ENCODE measurements at places on chromosomes 16 and 17.

DNA sequence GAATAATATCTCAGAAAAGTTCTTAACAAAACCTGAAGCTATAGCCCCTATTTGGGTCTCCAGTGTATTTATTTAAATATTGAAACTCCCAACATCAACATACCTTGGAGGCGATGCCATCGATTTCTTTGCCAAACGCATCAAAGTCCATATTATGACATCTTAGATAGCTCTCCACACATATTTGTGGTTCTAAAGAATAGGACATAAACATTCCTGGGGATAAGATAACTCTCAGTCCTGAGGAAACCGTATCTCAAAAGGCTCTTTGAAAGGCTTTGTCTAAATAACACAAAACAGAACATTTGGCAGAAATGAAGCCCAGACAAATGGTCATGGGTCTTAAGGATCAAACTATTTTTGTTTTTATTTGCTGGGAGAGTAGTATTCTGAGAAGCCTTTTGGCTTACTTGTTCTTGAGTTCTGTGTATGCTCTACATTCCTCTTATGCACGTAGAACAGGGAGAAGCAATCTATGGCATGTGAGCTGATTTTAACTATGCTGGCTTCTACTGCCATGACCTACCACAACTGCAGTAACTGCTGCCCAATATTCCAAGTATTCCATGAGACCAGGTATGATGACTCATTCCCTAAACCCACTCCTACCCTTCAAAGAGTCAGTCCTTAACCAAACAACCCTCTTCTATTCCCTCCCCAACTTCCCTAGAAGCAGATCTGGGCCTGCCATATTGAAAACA is 279.0 kb upstream of the ZFHX3 start:
- DNase-seq = no peak

DNA sequence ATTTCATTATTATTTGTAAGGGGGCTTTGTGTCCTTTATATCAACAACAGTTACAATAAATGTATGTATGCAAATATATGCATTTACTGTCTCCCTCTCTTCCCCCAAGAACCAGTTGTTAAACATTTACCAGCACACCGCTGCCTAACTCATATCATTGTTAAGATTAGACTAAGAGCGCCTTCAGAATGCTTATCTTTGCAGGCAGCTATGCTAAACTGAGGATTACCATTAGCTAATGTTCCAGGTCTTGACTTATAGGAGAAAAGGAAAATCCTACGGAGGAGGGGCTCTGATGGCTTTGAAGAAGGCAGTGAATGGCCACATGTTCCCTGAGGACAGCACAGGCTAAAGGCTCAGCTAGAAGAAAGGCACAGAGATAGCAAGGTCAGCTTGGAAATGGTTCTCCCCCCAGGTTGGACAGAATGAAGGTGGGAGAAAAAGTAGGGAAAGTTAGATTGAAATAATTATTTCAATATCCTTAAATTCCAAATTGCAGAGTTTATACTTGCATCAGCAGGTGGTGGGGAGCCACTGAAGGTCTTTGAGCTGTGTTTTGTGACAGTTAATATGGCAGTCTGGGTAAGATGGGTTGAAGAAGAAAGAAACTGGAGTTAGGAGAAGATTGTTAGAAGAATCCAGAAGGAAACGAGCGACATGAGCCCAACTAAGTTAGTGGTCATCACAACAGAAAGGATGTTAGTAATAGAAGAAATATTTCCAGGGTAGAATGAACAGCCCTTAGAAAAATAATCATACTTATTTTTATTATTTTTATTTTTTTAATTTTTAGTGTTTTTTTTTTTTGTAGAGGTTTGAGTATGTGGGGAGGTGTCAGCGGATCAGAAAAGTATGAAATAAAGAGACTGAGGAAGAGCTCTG is 87.0 kb upstream of the MAF start:
- no peak for DNase-seq

GRCh38 chr16:75053791-75054555 is 55.1 kb downstream of the ZNRF1 start:
- peak; percentile 95 for DNase-seq

- peak; percentile 84 for DNase-seq
These were observed 912 bp downstream of the USP22 start for GRCh38 chr17:21041741-21042457.

DNA sequence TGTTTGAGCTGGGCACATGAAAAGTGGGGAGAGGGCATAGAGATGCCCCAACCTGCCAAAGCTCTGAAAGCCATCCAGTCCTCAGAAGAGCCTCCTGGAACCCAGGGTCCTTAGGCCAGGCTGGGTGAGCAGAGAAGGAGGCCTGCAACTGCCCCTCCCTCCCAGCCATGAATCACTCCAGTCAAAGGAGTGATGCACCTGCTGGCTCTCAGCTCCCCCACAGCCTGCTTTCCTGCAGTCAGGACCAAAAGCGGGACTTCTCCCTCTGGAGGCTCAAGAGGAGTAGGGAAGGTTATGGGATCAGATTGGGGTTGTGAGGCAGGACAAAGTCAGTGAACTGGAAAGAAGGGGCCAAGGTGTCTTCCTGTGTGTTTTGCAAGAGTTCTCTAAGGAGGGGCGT is 145.6 kb downstream of the TMEM132E start:
- no peak for DNase-seq

DNA sequence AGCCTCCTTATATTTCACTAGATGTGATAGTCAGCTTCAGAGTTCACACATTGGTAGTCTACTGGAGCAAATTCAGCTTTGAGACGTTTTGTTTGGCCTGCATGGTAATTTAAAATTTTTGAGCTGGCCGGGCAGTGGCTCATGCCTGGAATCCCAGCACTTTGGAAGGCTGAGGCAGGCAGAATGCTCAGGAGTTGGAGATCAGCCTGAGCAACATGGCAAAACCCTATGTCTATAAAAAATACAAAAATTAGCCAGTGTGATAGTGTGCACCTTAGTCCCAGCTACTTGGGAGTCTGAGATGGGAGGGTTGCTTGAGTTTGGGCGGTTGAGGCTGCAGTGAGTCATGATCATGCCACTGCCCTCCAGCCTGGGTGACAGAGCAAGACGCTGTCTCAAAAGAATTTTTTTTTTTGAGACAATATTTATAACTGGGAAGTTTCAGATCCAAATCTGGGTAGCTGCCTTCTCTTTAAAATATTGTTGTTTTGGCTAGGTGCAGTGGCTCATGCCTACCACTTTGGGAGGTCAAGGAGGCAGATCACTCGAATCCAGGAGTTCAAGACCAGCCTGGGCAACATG is 4.8 kb upstream of the BLMH start:
- DNase-seq = no peak

DNA sequence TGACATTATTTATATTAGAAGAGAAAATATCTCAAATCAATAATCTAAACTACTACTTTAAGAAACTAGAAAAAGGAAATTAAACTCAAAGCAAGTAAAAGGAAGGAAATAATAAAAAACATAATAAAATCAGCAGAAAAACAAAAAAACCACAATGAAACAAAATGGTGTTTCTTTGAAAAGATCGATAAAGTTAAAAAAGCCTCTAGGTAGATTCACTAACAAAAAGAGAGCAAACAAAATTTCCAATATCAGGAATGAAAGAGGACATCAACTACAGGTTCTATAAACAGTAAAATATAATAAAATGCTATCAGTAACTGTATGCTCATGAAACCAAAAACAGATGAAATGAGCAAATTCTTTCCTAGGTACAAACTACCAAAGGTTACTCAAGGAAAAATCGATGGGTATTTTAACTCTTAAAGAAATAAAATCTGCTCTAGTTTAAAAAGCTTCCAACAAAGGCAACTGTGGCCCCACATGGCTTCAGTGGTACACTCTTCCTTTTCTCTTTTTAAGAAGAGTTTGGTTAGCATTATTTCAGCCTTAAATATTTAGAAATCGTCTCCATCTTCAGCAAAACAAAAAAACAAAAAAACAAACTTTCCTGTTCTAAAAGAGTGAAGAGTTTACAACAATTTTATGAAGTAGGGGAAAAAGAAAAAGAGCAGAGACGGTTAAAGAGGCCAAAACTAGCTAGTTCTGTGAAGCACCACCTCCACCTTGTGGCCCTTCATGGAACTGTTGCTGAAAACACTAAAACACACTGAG is 102.2 kb downstream of the TRIM37 start:
- DNase-seq = peak; percentile 78

GRCh38 chr17:32331243-32332040 is 10.5 kb downstream of the C17orf75 start:
- DNase-seq = peak; percentile 28

GRCh38 chr16:54986409-54986808 is 55.7 kb downstream of the IRX5 start:
- DNase-seq = no peak

- no peak for DNase-seq
These were observed 132.0 kb downstream of the MRTFB start for GRCh38 chr16:14203166-14203565.

DNA sequence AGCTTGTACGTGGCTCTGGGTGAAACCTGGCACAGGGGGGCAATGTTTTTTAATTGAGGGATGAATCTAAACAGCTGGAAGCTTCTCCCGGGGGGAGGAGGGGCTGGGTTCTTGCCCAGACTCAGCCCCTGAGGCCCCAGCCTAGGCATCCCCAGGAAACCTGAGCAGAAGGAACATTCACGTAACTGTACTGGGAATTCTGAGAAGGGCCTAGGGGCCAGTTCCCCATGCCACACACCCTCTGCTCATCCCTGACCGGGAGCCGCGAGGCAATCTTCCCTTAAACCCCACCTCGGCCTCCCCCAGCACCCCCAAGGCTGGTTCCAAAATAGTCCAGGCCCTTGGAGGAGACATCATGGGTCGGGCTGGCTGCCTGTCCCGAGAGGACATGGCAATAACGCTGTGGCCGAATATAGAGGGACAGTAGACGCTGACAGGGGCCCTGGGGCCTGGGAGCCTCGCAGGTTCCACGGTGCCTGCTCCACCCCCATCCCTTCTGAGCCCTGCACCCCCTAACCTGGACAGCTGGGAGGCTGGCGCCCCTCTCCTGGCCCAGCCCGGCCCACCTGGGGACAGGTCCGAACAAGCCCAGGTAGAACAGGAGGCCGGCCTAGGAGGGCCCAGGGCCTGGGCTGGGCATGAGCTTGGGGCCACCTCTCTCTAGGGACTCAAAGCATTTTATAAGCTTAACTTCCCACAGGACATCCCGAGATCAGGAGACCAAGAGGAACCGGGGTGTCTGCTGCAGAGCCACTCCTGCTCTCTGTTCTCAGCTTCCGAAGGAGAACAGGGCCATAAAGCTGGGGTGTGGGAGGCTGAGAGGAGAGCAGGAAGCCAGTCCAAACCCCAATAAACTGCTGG is 83.2 kb upstream of the TOB1 start:
- DNase-seq = no peak

- DNase-seq = no peak
These were observed 56.6 kb upstream of the CCL2 start for GRCh38 chr17:34198519-34198918.

DNA sequence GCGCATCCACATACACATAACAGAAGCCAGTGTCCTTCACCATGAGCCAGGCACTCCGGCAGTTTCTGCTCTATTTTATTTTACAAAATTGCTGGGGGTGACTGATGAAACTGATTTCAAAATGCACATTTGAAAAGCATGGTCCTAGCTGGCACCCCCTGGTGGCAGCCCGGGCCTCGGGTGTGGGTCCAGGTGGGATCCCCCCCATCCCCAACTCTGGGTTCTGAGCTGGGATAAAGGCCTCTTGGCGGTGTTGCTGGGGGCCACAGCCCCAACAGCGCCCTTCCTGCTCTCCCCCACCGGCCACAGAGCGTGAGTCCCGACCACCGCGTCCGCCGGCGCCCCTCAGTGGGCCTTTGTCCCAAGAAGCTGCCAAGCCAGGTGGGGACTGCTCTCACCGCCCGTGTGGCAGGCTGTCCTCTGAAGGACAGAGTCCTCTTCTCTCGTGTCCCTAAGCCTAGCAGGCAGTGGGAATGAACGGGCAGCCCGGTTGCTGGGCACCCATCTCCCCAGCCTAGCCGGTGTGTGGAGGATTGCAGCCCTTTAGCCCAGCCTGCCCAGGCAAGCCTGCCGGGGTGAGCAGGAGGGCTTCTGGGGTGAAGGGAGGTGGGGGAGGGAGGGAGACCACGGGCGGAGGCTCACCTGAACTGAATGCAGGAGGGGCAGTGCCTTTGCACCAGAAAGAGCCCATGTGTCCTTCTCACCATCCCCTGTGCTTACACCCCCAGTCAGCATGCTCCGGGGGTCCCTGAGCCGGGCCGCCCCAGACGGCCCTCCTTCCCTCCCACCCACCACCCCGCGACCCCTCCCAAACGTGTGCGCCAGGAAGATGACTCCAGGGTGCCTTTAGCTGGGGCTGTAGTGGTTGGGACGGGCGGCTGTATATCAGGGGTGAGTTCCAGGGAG is 898 bp downstream of the SNAI3 start:
- peak; percentile 22 for DNase-seq

- DNase-seq = peak; percentile 71
These were observed 700 bp downstream of the UBN1 start for GRCh38 chr16:4847774-4848587.

DNA sequence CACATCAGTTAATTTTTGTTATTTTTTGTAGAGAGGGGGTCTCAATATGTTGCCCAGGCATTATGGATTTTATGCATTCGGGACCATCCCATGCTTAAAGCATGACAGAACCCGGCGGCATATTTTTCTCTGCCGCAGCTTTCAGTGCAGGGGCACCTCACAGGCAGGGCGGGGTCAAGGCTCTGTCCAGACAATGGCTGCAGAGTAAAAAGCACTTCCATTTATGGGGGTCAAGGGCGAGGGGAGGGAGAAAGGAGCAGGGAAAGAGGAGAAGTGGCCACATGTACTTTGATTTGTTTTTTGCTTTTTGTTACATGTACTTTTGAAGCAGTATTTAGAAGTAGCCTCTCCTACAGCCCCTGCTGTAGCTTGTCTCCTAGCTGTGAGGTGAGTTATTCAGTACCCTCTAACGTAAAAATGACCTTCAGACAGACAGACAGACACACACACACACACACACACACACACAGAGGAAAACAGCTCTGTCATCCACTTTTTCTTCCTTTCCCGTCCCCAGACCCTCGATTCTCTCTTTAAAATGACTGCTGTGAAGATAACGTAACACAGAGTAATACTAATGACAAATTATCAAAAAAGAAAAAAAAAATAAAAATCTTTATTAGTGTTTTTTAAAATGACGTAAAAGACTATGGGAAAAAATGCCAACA is 856 bp upstream of the SCPEP1 start:
- DNase-seq = no peak

- no peak for DNase-seq
These were observed 538.5 kb upstream of the CDH11 start for GRCh38 chr16:65660390-65660789.

DNA sequence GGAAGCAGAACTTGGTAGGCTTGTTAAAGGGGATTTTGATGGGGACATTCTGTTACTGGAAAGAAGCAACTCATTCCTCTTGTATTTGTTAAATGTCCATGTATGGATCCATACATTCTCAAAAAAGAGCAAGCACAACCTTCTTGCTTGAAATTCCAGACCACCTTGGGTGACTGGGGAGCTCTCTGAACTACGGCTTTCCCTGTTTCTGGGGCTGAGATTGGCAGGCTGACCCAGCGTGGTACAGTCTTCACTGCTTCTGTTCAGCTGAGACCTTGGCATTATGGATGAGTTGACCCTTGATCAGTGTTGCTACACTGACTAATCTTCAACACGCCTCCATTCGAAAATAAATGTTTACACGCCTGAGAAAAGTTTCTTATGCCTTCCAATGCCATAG is 38.5 kb downstream of the DNAH9 start:
- no peak for DNase-seq

- DNase-seq = no peak
These were observed 11.7 kb downstream of the NKIRAS2 start for GRCh38 chr17:42031584-42031983.

- DNase-seq = no peak
These were observed 44.0 kb upstream of the AKTIP start for GRCh38 chr16:53546988-53547391.

- DNase-seq = no peak
These were observed 7.4 kb downstream of the ZNF594 start for GRCh38 chr17:5184288-5184687.
